ENCODE measurements at places on chromosomes 1 and 21.
A peak's percentile ranks its signal among the peaks of the same experiment; 100 is the strongest.

DNA sequence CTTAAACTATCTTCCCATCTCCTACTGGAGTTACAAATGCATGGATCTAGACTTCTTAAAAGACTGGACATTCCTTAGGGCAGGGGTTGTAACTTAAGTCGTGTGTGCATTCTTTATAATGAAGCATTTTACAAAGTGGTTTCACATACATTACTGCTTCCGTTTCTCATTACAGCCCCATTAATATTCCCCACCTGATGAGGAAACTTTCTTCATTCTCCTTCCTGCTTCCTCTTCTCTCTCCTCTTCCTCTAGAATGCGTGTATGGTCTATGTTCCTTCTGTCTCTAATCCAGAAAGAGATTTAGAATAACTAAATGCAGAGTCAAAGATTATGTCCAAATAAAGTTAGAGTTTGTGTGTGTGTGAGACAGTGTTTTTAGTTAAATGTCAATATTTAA lies 1.8 kb upstream of the CAP1 start:
- no peak for DNase-seq

GRCh38 chr1:183300828-183301227 lies 114.8 kb downstream of the LAMC2 start:
- DNase-seq: no peak

DNA sequence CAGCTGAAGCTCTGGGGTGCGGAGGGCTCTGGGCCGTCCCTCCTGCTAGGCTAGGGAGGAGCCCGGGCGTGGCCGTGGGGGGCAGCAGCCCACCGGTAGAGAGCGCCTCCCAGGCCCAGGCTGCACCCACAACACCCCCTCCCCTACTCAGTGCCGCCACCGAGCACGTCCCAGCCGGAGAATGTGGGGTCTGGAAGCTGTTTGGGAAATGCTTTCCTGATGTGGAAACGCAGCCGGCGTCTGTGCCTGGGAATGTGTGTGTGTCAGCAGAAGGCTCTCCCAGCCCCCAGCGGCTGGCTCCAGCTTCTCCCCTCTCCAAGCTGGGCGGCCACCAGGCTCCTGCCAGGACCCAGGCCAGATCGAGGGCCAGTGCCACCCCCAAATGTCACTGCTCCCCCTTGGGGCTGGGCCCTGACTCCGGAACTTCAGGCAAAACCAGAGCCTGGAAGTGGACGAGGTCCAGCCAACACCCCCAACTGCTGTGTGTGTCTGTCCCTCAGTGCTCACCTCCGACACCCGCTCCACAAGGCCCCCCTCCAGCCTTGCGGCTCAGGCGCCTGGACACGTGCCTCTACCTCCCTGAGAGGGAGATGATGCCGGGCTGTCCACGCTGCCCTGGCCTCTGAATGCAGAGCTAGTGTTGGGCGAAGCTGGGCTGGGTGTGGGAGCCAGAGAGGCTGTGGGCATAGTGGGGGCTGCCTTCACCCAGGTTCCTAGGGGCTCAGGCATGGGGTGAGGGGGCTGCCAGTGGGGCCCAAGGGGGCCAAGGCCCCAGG lies 74.7 kb downstream of the MEGF6 start:
- no peak for DNase-seq

- no peak for DNase-seq
Observed at GRCh38 chr1:19488136-19488535, 2.8 kb upstream of the CAPZB start.

GRCh38 chr1:234730770-234731568 lies 121.0 kb upstream of the IRF2BP2 start:
- DNase-seq: peak; percentile 81

GRCh38 chr1:55654171-55654570 lies 439.0 kb upstream of the USP24 start:
- no peak for DNase-seq

GRCh38 chr1:117231748-117232373 lies 21.1 kb upstream of the VTCN1 start:
- DNase-seq: no peak

Measured in COLO829 (cell line).